ENCODE measurements at places on chromosomes 1 and 21.
A peak's percentile ranks its signal among the peaks of the same experiment; 100 is the strongest.

- DNase-seq, result peak; percentile 12
Measured at GRCh38 chr1:42146626-42147320, 6.4 kb upstream of the GUCA2B start.

GRCh38 chr1:245990315-245991022 lies 516.6 kb downstream of the SMYD3 start:
- DNase-seq, result no peak

- no peak for DNase-seq
Measured at GRCh38 chr1:23433122-23433521, 8.6 kb upstream of the TCEA3 start.

- no peak for DNase-seq
Measured at GRCh38 chr1:57133686-57134085, 167.9 kb upstream of the C8B start.

DNA sequence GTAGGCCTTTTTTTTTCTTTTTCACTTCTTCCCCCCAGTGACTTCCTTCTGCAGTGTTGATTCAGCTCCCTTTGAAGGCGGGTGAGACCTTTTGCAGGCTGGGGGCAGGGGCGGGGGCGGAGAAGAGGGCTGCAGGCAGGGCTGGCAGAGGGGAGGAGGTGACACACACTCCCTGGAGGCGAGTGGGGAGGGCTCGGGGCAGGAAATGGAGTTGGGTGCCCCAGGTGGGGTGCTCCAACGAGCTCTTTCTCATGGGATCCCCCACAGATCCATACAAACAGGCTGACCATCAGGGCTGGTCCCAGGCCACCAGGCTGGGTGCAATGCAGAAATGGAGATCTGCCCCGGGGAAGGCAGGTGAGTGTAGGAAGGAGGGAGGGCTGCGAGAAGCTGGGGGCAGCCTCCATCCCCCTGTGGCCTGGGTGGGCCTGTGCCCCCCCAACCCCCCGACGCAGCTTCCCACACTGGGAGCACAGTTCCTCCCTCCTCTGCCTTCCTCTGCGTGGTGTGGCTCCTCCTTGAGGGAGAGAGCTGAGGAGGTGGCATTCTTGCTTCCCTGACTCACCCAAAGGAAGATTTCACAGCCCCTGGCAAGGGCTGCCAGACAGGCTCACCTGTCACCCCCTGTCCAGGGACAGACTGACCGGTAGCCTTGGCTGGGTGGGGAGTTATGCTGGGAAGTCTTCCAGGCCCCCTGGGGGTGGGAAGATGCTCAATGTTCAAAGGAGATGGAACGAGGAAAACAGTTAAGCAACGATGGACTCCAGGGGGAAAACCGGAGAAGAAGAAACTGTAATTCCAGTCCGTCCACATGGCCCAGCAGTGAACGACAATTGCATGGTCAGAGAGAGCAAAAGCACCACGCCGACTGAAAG lies 7.1 kb upstream of the ITGB2 start:
- no peak for DNase-seq

DNA sequence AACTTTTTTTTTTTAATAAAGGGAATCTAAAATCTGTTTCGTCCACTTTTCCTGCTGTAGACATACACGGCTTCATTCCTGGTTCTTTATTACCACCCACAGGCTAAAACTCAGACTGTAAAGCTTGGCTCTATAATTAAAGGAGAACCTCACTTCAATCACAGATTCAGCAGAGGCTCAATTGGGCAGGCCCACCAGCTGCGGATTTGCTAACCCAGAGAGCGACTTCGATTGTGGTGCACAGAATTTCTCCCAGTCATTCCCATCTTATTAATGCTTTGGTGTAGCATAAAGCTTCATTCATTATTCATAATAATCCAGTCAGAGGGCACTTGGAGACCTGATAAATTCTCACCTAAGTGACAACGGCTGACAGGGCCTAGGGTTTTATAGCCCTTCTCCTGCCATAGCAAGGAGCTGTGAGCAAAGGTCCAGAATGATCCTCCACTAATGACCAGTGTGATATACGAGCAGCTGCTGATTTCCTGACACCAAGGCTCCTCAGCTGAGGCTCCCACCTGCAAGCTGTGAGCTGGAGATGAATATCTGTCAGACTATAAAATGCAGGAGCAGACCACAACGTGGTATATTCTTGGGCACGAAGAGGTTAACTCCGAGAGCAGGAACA lies 149.0 kb downstream of the ATP6V1G3 start:
- DNase-seq, result no peak

DNA sequence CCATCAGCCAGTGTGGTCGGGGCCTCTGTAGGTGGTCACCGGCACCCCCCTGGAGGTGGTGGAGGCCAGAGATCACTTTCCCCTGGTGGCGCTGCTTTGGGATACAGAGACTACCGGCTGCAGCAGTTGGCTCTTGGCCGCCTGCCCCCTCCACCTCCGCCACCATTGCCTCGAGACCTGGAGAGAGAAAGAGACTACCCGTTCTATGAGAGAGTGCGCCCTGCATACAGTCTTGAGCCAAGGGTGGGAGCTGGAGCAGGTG lies 961 bp downstream of the RBM15 start:
- DNase-seq, result no peak

DNA sequence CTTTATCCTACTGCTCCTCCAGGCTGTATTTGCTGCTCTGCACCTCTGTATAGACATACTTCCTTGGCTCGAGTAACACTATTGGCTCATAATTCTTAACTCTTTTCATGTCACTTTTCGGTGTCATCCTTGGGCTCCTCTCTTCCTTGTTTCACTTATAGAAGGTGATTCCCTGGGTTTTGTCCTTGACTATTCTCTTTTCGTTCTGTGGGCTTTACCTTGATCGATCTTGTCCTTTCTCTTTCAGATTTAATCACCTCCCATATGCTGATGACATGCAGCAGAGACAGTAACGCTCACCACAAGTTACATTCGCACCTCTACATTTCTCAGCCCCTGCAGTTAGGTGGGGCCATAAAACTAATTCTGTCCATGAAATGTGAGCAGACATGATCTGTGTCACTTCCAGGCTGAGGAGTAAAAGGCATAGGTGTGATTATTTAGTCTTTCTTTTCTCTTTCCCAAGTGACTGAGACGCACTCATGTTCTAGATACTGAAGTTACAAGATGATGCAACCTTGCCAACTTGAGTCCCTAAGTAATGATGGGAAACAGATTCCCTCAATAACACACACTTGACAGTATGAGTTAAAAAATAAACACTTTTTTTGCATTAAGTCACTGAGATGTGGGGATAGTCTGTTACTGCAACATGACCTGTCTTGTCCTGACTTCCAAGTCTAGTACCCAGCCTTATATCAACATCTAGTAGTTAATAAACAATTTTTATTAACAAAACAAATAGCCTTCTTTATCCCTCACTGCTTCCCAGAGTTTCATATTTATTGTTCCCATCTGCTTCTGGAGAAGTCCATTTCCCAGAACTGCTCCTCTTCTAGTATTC lies 49.9 kb upstream of the HAO2 start:
- DNase-seq, result no peak

DNA sequence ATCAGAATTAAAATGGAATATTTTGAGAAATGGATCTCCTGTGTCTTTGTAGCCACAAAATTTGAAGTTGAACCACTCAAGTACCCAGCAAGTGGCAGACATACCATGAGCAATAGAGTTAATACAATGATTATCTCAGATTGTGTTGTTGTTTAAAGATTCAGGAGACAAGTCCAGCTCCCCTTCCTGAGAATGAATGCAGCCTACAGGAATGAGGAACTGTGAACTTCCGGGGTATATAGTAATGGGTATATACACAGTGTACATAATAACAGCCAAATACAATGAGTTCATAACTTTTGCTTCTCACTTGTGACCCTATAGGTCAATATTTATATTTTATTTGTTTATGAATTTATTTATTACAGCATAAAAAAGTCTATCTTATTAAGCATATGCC lies 445.0 kb downstream of the SETD4 start:
- no peak for DNase-seq

DNA sequence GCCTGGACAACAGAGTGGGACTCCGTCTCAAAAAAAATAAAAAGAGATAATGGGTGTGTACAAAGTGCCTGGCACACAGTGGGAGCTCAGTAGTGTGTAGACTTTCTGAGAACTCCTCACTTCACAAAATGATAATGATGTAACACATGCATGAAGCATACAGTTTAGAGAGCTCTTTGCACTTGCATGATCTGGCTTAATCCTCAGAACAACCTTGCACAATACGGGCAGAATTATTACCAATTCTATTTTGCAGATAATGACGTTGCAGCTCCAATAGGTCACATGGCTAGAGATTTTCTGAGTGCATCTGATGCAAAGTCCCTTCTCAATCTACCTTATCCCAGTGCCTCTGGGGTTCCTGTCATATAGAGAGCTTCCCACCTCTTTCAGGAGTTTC lies 71.4 kb downstream of the CD247 start:
- no peak for DNase-seq

GRCh38 chr1:109508001-109508872 lies 1.3 kb downstream of the AMIGO1 start:
- DNase-seq, result no peak

DNA sequence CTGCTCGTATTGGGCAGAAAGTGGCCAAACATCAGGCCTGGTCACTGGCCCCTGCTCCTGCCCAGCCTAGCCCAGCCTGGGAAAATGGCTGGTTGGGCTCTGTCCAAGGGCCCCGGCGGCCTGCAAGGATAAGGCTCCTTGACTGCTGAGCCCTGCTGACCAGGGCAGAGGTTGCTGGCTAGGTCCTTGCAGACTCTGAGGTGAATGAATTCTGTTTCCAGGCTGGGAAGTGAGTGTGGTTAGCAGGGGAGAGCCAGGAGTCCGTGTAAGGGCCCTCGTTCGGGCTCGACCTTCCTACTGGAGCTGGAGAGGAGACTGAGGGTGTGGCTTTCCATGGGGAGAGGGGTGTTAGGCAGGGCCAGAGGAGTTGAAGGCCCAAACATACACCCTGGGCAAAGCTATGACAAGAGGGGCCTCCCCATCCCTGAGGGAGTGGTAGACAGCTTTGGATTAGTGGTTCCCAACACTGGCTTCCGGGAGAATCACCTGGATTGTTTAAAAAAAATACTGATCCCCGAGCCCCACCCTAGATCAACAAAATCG lies 20.6 kb downstream of the CSF1 start:
- DNase-seq, result no peak

GRCh38 chr1:41351262-41352151 lies 9.7 kb upstream of the FOXO6 start:
- no peak for DNase-seq

DNA sequence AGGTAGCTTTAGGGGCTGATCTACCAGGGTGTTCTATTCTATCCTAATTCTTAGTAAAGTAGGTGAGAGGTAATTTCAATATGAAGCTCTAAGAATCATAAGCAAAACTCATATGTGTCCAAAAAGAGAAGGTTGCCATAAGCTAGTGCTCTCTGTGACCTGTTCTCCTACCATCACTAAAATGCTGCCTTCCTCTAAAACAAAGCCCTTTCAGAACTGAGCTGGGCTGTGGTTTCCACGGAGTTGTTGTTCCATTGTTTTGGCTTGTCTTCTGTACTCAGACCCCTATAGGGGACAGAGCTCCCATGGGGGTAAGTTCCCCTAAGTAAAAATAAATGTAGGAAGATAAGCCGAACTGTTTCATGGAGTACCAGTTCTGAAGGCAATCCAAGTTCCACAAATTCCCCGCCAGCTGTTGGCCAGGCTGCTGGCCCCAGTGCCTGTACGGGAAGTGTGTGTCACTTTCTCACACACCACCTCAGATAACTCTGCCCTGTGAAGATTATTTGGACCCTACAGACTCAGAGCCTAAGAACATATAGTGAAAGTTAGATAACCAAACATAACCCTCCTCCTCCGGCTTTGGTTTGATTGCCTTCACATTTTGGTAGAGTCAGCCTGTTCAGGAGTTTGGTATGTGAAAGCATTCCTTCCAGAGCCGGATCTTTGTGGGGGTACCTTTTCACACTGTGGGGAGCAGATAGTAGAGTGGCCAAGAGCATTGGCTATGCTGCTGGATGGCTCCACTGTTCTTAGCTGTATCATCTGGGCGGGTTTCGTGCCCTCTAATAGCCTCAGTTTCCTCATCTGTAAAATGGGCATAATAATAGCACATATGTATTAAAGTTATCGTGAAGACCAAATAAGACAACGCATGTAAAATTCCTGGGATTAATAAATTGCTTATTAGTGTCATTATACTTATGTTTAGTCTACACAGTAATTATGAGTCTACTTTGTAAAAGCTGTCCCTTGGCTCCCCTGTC lies 10.8 kb downstream of the DPT start:
- no peak for DNase-seq

- DNase-seq, result peak; percentile 13
Measured at GRCh38 chr1:113194846-113195830, 122.1 kb downstream of the LRIG2 start.

DNA sequence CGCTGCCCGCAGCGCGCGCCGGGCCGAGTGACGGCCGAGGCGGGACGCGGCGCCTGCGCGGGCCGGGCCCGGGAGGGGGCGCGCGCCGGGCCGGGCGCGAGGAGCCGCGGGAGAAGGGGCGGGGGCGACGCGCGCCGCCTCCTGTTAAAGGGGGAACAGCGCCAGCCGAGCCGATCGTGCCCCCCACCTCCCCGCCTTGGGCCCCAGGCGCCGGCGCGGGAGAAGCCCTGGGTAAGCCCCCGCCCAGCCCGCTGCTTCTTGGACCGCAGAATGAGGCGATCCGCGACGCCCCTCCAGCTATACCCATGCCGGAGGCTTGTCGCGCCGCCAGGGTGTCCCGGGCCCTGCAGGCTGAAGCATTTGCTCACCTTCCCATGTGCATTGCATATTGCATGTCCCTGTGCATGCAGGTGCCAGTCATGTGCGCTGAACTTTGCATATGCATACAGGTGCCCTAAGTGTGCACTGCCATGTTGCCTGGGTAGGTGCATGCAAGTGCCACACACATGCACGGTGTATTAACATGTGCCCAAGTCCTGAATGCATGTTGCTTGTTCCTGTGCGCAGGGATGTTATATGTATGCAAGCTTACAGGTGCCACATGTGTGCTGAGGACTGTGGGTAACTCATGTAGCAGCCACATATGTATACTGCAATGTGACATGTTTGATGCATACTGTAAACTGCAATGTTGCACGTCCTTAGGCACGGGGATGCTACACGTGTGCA lies at the start of gene ADGRB2:
TSS of gene ADGRB2 (minus strand) at position 29 of the 729 bp plus-strand sequence. CDS start 7,119 bp downstream, outside the sequence.
- DNase-seq, result no peak

- DNase-seq, result no peak
Measured at GRCh38 chr1:183634429-183635065, 1.0 kb downstream of the ARPC5 start.

- DNase-seq, result no peak
Measured at GRCh38 chr1:147748676-147749350, 11.6 kb downstream of the GJA5 start.

DNA sequence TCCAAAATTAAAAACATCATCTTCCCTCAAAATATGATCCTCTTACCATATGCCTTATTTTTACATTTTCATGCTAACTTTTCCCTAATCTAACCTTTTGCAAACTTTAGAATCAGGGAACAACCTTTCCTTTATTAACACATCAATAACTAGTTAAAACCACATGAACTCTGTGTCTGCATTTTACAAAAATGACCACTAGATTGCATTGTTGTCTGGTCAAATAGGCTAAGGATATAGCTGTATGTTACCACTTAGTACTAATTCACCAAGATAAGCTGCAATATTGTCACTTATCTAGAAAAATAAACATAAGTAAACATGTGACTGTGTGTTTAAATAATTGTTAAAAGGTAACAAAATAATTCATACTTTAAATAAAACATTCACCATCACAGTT lies 82.3 kb downstream of the DENND1B start:
- DNase-seq, result no peak
